ENCODE measurements at places on chromosomes 16 and 17.

GRCh38 chr17:42337442-42337841 is 49.1 kb downstream of the STAT5A start:
- no peak for DNase-seq

GRCh38 chr17:43129671-43130010 is 4.5 kb upstream of the BRCA1 start:
- DNase-seq: no peak

GRCh38 chr16:81723098-81723723 is 55.9 kb upstream of the PLCG2 start:
- DNase-seq: peak; percentile 26

GRCh38 chr17:72205822-72206221 is 85.0 kb downstream of the SOX9 start:
- DNase-seq: no peak

DNA sequence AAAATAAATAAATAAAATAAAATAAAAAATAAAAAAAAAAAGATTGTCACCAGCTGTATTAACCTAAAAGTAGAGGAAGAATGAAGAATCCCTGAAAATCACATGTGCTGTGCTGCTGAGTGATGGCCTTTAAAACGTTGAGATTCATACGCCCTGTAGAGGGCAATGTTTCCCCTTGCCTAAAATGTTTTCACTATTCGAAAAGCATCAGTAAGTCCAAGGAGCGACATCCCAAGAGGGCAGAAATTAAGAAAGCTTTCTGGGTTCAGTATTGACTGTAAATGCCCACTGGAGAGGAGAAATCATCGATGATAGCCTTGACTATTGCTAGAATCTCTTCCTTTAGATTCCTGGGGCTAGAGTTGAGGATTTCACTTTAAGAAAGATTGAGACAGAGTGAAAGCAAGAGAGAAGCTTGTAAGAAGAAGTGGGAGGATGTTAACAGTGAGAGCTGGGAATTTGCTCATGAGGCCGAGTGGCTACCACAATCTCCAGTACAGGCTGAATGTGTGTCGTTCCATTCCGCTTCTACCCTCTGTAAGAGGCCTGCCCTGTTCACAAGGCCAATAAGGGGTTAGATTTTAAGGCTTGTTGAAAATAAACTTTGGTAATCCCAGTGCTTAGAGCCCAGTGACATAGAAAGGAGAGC is 170.8 kb upstream of the FAM20A start:
- DNase-seq: no peak

- no peak for DNase-seq
Observed at GRCh38 chr17:4109449-4109848, 33.4 kb downstream of the ZZEF1 start.

- peak; percentile 66 for DNase-seq
Observed at GRCh38 chr17:76261421-76262215, 3.5 kb upstream of the UBALD2 start.

DNA sequence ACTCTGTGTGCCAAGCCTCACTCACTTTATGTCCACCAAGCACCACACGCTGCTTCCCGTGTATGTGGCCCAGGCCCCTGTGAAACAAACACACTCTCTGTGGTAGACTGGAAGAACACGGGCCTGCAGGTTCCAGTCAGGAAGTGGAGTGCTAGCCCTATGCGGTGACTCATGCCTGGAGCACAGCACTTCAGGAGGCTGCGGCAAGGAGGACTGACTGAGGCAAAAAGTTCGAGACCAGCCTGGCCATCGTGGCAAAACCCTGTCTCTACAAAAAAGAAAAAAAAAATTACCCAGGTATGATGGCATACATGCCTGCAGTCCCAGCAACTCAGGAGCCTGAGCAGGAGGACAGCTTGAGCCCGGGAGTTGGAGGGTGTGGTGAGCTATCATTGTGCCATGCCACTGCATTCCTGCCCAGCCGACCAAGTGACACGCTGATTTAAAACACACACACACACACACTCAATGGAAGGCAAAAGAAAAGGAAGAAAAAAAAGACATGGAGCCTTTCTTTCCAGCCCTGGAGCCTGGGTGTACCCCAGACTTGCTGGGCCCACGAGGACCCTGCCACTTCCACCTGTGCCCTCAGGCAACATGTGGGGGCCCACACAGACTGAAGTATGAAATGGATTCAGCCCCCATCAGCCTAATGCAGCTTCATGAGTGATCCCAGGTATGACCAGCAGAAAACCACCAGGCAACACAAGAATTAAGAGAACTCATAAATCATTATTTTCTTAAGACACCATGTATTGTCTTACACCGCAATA is 126.6 kb downstream of the ANKRD11 start:
- DNase-seq: no peak

DNA sequence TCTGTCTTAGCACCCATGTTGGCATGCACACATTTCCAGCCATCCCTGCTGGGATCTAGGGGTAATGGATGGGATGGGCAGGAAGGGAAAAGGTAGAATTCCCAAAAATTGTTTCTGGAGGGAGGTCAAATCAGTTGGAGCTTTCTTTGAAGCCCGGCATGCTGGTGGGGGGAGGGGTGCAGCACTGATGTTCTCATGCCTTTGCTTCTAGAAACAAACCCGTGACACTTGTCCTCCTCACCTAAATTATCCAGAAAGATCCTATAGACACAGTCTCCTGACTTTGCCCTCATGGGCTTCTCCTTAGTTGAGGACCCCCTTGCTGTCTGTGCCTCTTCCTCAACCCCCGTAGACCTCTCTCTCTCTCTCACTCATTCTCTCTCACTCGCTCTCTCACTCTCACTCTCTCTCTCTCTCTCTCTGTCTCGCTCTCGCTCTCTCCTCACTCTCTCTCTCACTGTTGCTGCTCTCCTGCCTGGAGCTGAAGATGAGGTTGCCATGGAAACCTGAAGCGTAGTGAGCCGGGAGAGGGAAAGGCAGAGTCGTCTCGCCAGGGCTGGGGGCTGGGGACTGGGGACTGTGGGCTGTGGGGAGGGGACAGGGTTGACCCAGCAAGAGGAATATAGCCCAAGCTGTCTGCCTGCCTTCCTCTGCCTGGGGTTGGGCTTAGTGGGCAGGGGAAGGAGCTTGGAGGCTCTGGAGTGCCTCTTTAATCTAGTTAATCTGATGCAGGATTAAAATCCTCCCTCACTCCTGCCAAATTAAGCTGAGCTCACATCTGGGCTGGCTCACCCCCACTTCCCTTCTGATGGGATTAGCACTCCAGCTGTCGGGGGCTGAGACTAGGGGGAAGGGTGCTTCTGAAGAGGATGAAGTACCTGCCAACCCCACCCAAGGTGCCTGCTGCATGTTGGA is 16.1 kb downstream of the LASP1 start:
- DNase-seq: no peak

- no peak for DNase-seq
Observed at GRCh38 chr17:37614823-37615222, 5.6 kb upstream of the SYNRG start.

DNA sequence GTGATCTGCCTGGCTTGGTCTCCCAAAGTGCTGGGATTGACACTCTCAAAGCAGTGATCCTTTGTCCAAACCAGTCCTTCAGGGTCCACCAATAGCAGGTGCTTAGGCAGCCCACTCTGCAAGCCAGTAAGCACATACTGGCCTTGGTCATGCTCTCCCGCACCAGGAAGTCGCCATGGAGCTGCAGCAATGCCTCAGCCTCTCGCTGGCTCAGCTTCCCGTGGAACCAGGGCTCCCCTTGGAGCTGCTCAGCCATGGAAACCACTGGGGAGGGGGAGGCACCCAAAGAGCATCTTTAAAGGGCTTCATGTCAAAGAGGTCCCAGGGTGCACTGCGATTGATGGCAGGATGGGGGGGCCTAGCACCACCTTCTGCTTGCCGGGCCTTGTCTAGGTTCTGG is 9.6 kb upstream of the UBTF start:
- no peak for DNase-seq

DNA sequence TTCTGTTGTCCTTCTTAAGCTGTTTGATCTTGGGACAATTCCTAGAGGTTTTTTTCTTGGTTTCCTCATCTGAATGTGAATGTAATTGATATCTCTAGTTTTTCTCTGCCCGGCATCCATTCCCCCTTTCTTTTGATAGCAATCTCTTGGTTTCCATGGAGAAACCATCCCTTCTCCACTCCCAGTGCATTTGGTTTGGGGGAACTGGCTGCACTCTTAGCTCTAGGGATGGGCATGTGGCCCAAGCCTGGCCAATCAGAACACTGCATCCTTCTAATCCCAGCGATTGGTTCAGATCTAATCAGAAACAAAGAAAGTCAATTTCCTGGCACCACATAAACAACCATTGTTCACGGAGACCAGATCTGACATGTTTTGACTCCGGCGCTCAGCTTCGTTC is 45.1 kb downstream of the IRX3 start:
- DNase-seq: no peak

- DNase-seq: no peak
Observed at GRCh38 chr17:77863814-77864161, 94.7 kb upstream of the TNRC6C start.

DNA sequence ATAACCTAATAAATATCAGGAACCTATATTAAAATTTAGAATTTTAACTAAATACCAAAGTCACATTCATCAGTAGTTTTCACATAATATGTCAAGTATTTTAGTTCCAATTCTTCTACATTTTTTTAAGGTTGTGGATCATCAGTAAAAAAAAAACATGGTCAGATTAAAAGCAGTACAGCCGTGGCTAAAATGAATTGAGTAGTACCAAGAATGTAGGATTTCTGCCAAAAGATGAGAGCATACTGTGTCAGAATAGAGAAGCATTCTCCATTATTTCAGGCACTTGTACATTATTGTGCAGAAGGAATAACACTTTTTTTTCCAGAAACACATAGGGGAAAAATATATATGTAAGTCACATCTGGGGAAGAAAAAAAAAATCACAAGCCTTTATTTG is 1176.1 kb downstream of the CDH11 start:
- DNase-seq: no peak

GRCh38 chr16:68488554-68488953 is 40.2 kb upstream of the SMPD3 start:
- no peak for DNase-seq

GRCh38 chr16:63697736-63698135 is 1424.1 kb downstream of the CDH11 start:
- DNase-seq: no peak

DNA sequence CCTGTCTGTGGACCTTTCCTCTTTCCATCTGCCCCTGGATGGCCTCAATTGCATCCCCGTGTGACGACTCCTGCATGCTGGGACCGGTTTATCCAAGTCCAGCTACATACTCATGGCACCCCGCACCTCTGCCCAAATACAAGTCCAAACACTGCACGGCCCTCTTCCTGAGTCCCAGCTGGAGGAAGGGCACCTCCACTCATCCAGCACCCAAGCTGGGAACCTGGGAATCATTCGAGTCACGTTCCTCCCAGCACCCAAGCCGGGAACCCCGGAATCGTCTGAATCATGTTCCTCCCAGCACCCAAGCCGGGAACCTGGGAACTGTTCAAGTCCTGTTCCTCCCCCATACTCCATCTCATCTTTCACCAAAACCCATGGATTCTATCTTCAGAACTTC is 10.2 kb downstream of the TRARG1 start:
- DNase-seq: no peak

DNA sequence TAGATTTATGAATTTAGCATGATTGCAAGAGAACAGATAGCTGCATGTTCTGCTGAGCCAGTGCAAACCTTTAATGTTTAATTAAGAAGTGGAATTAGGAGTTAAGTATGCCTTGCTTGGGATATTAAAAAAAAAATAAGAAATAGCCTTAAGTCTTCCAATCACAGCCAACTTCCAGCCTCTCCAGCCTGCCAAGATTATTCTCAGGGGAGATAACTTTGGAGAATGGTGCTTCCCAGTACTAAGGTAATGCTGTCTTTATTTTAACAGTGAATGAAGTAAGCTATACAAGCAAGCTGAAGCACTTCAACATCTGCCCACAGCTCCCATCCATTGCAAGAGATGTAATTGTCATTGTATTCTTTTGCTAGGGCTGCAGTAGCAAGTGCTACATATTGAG is 389.5 kb upstream of the ASIC2 start:
- no peak for DNase-seq

- DNase-seq: peak; percentile 66
Observed at GRCh38 chr17:37116671-37117185, 168.0 kb downstream of the AATF start.

DNA sequence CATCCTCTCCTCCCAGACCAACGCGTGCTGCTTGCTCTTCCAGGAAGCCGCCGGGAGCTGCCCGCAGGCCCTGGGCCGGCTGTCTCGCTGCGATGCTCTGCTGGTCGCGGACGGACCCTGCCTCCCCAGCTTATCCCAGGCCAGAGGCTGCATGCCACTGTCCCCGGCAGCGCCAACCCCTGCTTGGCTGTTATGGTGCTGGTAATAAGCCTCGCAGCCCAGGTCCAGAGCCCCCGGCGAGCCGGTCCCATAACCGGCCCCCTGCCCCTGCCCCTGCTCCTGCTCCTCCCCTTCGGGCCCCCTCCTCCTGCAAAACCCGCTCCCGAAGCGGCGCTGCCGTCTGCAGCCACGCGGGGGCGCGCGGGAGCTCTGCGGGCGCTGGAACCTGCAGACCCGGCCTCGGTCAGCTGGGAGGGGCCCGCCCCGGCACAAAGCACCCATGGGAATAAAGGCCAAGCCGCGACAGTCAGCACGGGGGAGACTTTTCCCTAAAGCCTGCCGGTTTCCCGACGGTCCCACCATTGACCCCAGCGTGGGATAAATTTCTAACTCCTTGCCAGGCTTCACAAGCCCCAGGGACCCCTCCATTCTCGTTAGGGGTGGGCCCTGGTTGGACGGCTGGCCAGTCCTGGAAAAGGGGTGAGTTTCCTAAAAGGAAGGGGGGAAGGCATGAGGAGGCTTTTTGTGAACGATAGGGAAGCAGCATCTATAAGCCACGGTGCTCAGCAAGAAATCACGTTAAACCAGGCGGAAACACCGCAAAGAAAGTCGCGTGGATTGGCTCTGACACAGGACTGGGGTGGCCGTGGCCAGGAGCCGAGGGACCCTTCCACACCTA is 11.2 kb downstream of the ENPP7 start:
- peak; percentile 39 for DNase-seq

DNA sequence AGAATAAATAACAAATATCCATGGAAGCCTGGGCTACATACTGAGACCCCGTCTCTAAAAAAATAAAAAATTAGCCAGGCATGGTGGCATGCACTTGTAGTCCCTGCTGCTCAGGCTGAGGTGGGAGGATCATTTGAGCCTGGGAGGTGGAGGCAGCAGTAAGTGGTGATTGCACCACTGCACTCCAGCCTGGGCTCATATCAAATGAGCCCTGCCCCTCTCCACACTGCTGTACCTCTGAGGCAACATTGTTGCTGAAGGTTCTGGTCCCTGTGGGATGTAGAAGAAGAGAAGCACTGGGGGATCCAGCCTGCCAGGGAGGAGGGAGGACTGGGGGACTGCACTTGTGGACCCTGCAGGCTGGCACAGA is 11.4 kb upstream of the ARHGAP23 start:
- DNase-seq: peak; percentile 59

GRCh38 chr16:77612596-77612995 is 109.7 kb upstream of the NUDT7 start:
- DNase-seq: no peak

GRCh38 chr16:6099102-6099501 is 1001.5 kb upstream of the EEF2KMT start:
- no peak for DNase-seq

GRCh38 chr17:75319904-75320691 is 30.9 kb upstream of the SLC25A19 start:
- DNase-seq: no peak

DNA sequence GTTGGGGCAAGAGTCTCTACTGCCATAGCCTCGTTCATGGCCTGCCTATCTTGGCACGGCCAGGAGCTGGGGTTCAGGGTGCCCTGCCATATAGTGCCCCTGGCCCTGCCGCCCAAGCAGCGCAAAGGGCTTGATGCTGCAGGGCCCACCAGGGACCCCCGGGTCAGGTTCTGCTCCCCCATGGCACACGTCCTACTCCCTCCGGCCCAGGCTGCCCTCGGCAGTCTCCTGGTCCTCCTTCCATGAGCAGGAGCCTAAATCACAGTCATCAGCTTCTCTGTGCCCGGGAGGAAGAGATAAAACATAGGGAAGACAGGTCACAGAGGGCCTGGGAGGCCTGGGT is 55.9 kb upstream of the MTSS2 start:
- DNase-seq: no peak
